ENCODE measurements at places on chromosomes 3 and 15.

- no peak for DNase-seq
These were observed 299.2 kb downstream of the ADAMTS17 start for GRCh38 chr15:100042558-100042957.

GRCh38 chr3:175732017-175732416 lies 872.9 kb downstream of the NAALADL2 start:
- no peak for DNase-seq

GRCh38 chr3:14806641-14807263 lies 12.0 kb upstream of the FGD5 start:
- no peak for DNase-seq

DNA sequence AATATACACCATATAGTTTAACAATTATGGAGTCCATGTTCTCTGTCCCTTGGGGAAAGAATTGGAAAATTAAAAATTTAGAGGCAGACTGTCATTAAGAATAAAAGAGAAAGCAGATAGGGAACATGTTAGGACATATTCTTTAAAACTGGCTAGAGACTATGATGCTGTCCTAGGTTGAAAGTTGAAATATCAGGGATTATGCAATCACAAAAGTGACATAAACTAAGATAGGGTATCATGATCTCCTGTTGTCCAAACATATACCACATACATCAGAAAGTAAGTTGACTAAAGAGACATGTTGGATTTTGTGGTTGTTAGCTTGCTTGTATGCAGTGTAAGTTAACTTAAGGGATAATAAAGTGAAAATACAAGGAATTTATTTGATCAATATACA lies 9.9 kb upstream of the EID1 start:
- no peak for DNase-seq

DNA sequence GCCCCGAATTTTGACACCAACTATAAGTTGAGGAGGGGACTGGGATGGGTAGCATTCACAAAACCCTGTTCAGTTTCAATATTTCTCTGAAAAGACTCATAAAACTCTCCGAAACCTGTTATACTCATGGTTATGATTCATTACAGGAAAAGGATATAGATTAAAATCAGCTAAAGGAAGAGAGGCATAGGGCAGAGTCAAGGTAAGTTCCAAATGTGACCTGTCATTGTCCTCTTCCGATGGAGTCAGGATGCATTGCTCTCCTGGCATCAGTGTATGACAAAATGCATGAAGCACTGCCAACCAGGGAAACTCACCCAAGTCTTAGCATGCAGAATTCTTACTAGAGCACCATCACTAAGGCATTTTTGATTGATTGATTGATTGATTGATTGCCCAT lies 525.0 kb upstream of the NAALADL2 start:
- DNase-seq, result no peak

GRCh38 chr15:58454950-58455401 lies 23.2 kb downstream of the LIPC start:
- no peak for DNase-seq

DNA sequence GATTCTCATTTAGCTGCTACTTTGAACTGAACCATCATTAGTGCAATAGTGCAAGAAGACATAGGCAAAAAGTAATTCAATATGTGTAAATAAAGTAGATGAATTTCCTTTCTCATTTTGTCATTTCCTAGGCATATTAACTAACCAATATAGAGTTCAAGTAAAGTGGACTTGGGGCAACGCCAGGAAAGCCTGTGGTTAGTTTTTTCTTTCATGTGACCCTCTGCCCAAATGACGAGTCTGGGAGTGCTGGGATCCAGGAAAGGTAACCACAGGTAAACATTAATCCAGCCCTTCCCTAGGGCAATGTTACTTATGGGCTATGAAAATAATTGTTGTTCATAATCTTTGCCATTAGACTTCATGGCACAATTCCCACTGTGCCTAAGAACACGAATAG lies 181.0 kb downstream of the VPS13C start:
- DNase-seq, result peak; percentile 22

DNA sequence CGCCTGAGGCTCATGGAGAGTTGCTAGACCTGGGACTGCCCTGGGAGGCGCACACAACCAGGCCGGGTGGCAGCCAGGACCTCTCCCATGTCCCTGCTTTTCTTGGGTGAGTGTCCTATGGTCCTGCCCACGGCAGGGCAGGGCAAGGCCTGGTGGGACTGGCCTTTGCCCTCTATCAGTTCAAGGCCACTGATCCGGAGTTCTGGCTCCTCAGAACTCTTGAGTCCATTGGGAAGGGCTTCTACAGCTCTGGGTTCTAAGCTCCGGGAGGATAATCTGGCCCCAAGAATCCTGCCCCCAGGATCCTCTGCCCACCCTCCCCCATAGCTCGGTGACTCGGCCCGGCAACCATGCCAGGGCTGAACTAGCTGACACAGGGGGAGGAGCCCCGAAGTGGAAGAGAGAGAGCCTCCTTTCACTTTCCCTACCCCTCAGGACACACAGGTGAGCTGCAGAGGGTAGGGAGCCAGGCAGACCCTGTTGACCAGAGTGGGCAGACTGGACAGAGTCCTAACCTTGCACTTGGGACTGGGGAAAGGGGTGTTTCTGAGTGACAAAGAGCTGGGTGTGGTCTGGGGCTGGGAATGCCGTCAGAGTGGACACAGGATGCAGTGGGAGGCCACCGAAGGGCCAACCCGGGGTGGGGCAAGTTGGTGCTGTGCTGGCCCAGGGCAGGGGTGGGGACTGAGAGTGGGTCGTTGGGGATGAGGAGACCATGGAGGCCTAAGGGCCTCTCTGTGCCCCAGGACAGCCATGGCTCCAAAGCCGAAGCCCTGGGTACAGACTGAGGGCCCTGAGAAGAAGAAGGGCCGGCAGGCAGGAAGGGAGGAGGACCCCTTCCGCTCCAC lies 664 bp downstream of the PARP3 start:
- DNase-seq, result peak; percentile 80

DNA sequence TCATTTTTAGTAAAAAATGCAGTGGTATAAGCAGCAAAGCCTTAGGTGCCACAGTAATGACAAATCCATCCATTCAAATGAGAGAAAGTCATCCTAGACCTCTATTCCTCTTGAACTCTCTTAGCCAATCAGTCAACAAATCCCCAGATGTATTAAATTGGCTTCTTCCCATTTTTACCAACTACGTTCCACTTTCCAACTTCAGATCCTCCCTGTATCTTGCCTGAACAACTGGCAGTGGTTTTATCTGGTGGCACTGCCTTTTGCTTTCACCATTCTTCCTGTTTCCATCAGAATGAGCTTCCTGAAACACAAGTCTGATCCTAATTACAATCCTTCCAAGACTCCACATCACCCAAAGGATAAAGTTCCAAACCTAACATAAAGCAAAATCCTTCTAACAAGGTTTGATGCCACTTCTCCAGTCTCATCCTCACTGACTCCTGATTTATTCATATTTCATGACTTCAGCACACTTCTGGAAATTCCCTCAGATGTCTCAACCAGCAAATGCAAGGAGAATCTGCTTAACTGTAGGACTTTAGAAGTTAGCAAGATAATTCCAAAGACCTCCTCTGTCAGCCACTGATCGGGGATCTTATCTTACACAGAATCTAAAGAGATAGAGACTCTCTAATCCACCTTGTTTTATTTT lies 69.8 kb upstream of the SLC4A7 start:
- DNase-seq, result no peak

All from RWPE1 (cell line).